Activated CD4-positive, alpha-beta T cell treated with anti-CD3 and anti-CD28 coated beads, Interleukin-2, amount 50 U/mL, for 48 hours (primary cell): ENCODE measurements at places on chromosomes 5 and 9.

GRCh38 chr9:227860-228259 is 13.2 kb downstream of the DOCK8 start:
- no peak for DNase-seq

DNA sequence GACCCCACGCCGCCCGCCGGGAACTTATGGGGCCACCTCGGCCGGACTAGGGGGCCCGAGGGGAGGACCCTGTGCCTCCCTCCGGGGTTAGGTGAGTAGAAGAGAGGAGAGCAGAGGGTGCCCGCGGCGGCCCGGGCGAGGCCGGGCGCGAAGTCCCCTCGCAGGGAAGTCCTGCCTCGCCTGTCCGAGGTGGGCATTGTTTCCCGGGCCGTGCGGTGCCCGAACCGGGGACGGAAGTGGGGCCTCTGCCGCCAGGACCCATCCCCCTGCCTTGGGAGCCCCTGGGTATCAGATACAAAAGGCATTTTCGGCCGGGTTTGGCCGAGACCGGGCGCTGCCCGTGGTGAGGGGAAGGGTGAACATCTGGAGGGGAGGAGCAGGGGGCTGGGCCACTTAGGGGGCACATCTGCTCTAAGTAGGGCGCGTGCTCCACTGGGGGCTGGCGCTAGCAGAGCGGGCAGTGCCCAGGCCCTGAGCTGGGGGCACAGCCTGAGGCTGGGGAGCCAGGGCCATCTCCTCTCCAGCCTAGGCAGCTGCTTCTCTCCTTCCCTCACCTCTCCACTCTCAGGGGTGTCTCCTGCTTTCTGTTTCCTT is 48.2 kb downstream of the DAB2IP start:
- DNase-seq, result no peak

GRCh38 chr9:123861756-123862120 is 68.2 kb downstream of the DENND1A start:
- no peak for DNase-seq

GRCh38 chr9:81868145-81868544 is 60.1 kb upstream of the SPATA31D4 start:
- no peak for DNase-seq

DNA sequence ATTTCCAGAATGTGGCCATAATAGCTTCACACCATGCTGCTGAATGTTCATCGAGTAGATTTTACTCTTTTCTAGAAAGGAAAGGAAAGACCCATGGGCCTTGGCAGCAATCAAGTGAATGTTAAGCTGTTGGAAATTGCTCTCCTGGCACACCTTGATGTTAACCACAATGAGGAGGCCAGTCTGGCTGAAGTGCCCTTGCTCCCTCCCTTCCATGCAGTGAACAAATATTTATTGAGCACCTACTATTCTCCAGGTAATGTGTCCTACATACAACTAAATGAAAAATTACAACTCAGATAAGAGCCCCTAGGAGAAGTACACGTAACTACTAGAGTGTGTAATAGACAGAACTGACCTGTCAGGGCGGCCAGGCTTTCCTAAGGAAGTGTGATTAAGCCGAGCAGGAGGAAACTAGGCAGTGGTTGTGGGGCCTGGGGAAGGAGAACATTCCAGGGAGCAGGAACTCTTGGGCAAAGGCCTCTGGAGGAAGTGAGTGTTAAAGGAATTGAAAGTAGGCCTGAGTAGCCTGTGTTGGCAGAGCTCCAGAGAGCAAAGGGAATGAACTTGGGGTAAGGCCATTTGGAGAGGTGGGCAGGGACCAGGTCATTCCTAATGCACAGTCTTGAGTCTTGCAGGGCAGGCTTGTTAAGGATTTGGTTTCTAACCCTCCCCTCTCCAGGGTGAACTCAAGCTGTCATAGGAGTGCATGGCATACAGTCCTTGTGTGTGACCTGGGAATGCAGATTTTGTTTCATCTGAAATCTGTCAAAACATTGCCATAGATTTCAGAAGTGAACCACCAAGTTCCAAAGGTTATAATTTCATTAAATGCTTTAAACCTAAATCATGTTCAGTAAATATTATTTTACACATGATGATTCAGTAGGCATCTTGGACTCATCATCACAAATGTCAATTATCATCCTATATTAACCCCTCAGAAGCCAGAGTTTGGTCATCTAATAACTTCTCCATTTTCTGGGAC is 9.0 kb upstream of the ZSWIM6 start:
- DNase-seq, result no peak

GRCh38 chr5:50655810-50656205 is 10.6 kb upstream of the PARP8 start:
- no peak for DNase-seq

DNA sequence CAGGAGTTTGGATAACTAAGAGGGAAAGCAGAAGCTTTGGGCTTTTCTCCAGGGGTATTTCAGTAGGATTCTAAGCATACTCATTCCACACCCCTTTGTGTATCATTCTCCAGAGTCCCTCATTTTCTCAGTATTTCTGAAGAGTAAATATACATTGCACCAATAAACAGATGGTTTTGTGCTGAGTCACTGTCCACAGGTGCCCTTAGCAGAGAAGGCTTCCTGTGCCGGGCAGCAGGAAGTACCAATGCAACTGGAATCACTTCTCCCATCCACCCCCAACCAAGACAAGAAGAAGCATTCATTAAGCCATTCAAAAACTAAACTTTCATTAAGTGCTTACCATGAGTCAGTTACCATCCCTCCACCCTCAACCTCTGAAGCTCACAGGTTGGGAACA is 3.6 kb upstream of the CCNJL start:
- DNase-seq, result no peak

- no peak for DNase-seq
These were observed 109.9 kb downstream of the PHF2 start for GRCh38 chr9:93686127-93686879.

GRCh38 chr5:82185851-82186250 is 92.3 kb downstream of the RPS23 start:
- DNase-seq, result no peak

DNA sequence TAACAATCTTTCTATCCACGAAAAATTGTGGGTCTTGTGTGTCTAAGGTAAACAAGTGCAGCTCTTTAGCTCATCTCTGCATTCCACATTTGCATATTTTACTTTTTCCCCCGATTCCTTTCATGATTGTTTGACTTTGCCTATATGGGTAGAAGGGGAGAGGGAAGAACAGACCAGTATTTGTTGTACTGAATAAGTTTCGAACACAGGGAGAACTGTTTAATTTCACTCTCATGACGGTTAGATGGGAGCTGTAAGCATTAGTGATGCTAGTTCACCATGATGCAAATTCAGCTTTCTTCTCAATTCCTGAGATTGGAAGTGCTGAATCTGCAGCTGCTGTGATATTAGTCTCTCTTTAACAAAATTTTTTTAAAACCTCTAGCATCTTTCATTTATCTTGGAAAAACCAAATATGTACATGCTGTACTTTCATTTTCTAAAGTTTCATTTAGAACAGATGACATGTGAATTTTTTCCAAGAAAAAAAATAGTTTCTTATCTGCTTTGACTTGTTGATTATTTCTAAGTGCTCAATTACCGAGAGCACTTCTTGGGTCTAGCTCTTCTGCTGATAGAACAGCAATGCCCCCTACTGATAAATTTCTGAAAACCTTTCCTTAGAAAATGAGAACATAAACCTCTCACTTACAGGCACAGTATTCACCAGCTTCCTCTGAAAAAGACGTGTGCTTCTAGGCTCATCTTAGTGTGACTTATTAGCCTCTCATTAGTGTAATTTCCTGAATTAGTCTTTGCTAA is 149.5 kb downstream of the BAAT start:
- no peak for DNase-seq

DNA sequence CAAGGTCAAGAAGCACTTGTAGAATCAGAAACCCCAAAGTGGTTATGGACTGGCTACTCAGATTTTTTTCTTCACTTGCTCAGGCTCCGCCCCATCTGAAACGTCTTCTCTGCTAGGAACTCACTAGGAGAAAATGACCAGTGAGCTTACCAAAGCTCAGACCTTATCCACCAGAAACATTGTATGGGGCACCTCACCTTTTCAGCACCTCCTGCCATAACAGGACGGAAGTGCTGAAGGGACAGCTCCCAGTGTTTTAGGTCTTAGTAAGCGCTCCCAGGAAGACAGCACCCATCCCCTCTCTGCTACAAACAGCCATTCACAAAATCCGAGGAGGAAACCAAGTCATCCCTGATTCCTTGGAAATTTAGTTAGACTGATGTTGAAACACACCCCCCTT is 1.2 kb upstream of the GABRA1 start:
- no peak for DNase-seq

DNA sequence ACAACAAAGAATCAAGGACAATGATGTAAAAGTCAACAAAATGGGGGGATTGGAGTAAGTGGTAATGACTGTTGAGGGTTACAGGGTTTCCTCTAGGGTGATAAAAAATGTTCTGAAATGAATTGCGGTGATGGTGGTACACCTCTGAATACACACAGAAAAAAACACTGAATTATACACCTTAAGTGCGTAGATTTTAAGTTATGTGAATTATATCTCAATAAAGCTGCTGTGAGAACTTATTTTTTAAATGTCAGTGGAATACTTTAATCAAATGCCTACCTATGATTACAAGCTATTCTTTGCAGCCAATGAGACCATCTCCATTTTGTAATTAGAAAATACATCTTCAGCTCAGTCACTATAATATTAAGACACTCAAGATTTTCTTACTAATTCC is 53.5 kb downstream of the ZNF608 start:
- no peak for DNase-seq

DNA sequence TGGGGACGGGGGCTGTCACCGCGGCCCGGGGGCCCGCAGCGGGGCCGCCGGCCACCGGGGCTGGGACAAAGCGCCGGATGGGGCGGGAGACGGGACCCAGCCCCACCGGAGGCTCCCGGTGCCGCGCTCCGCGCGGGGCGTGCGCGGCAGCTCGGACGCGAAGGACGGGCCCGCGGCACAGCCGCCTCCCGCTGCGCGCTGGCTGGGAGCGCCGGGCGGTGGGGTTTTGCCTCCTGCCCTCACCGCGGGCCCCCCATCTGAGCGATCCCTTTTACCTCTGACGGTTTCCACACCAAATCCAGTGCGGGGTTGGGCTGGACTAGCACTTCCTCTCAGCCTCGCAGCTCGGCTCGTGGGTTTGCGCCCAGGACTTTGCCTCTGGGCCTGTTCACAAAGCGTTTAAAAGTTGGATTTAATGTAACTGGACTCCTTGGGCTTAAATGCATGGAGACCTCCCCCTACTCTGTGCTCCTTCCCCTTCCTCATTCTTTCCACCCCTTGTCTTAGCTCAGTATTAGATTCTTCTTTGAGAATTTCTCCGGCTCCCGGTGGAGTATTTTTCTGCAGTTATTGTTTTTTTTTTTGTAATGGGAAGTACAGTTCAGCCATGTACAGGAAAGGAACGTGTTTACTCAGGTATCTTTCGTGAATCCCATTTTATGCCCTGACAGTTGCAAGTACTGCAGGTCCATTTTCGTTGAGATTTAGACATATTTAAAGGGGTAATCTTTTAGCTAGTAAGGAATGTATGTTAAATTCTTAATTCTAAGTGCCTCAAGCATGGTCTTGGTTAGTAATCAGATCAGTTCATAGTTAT is 691 bp downstream of the FCHO2 start:
- DNase-seq, result peak; percentile 22

GRCh38 chr9:113525831-113526230 is 62.3 kb downstream of the RGS3 start:
- DNase-seq, result no peak

DNA sequence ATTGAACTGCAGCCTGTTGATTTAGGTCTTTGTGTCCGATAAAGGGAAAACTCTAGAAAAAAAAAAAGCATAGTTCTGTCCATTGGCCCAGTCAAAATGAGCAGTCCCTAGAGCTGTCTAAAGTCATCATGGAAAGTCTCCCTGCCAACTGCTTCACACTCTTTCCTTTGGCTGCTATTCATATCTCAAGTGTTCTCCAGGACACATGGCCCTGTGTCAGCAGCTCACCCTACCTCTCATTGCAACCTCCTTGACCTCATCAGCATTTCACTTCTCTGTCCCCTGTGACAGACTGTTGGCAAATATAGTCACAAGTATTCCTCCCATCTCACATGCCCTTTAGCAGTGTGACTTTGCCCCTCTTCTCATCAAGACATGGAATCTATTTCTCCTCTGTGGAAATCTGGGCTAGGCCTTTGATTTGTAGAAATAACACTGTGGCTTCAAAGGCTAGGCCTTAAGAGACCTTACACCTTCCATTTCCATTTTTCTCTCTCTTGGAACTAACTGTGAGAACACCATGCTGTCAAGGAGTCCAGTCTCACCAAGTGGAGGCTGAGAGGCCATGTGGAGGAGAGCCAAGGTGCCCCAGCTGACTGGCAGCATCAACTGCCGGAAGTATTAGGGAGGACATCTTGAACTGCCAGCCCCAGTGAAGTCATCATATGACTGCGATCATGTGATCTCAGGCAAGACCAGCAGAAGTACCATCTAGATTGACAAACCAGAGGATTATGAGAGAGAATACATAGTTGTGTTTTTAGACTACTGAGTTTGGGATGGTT is 149.4 kb upstream of the TARS1 start:
- no peak for DNase-seq

- DNase-seq, result no peak
These were observed 383.9 kb downstream of the CTNND2 start for GRCh38 chr5:11520241-11520930.

DNA sequence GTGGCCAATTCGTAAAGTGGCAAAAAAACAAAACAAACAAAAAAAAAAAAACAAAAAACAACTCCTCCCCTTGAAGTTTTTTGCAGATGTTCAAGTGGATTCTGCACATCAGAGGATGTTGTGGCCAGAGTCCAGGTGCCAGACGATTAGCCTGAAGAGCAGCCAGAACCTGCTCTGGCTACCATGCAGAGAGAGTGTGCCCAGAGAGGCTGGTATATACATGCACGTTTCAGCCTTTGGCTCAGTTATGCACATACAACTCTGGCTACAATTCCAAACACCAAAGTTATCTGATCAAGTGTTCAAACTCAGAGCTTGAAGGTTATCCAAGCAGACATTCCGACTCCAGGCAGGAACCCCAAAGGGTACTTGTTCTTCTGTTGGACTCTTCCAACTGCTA is 34.7 kb downstream of the GGTA1 start:
- no peak for DNase-seq

DNA sequence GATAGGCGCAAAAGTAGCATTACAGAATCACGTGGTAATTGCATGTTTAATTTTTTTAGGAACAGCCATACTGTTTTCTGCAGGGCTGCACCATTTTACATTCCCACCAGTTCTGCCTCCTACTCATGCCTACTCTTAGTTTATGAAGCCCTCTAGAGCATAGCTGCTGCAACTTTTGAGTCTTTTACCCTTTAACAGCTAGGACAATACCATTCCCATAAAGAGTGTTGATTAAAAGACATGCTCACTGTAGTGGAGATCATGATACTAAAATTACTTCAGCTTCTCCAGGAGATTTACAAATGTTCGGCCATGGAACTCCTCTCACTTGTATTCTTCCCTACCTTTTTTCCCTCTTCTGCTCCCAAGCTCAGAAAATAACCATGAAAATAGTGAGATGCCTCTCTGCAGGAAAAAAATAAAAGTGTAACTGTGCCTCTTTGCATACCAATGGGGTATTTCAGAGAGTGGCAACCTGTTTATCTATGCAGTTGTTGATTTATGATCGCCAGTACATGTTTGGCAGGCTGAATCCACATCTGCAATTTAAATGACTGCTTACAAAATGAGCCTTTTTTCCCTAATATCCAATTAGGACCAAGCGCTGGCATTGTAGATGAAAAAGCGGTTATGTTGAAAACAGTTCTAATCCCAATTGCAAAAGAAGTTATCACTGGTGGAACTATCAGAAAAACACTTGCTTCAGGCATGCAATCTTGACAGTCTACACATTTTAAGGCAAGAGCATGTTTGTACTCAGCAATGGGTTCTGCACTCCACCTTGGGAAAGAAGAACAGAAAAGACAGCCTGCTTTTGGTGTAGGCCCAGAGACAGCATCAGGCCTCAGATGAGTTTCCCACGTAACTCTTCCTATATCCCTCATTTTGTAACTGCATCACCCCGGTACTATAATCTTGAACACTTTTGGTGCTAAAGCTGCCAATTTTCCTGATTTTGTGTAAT is 131.1 kb downstream of the ADAMTSL1 start:
- no peak for DNase-seq
